ENCODE measurements at places on chromosomes 11 and 22.

- DNase-seq = no peak
Measured at GRCh38 chr11:129191649-129192048, 476 bp downstream of the ARHGAP32 start.

GRCh38 chr22:37167176-37167980, 17.7 kb upstream of the IL2RB start:
- no peak for DNase-seq

GRCh38 chr11:2434506-2435255, 9.6 kb downstream of the TRPM5 start:
- no peak for DNase-seq

GRCh38 chr11:75103380-75104026, 6.8 kb upstream of the OR2AT4 start:
- DNase-seq = no peak

- no peak for DNase-seq
Measured at GRCh38 chr11:17154409-17155159, 53.2 kb downstream of the PIK3C2A start.

All from coronary artery (tissue), 2 donors.